Progenitor cell of endocrine pancreas (in vitro differentiated cells): ENCODE measurements at places on chromosomes 2 and 18.

DNA sequence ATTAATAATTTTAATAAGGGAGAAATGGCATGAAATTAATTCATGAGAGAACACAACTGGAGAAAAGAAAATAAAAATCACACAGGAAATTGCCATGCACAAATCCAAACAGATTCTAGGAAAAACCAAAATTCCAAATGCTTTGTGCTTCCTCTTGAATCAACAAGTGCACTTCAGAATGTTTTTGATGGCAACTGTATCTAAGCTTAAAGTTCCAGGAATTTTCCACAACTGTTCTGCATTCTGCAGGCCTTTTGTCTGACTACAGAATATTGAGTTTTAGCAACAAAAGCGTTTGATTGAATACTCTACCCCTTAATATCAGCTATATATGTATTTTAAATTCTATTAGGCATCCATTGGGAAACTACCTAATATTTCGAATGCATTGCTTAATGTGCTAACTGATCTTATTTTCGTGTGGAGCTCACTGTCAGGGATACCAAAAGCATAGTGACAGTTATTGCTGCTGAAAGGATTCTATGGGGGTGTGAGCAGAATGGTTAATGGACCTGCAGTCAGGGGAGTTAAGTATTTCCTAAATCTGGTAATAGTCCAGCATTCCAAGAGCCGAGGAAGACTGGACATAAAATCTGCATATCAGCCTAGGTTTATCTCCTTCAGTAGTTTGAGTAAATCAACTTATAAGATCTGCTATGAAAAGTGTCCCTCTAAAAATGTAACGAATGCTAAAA, 482.7 kb upstream of the POU3F3 start:
- peaks cover 29% of the 10 kb centered on the region for H3K27me3 ChIP-seq
- H3K27ac ChIP-seq, result no peak overlapping the region
- no peaks in the 10 kb centered on the region for H3K4me1 ChIP-seq
- no peaks in the 10 kb centered on the region for H3K36me3 ChIP-seq

- peaks cover 39% of the 10 kb centered on the region for H3K27me3 ChIP-seq
- no peaks in the 10 kb centered on the region for H3K36me3 ChIP-seq
- DNase-seq, result no peak
- no peak overlapping the region for H3K27ac ChIP-seq
- peak overlapping the region; percentile 33 for H3K4me3 ChIP-seq
- peaks cover 2% of the 10 kb centered on the region for H3K4me1 ChIP-seq
Observed at GRCh38 chr18:78293540-78293939, 686.1 kb upstream of the SALL3 start.

GRCh38 chr2:28896906-28897305, 2.4 kb downstream of the WDR43 start:
- no peak overlapping the region for H3K4me3 ChIP-seq
- peaks cover 29% of the 10 kb centered on the region for H3K4me1 ChIP-seq
- H3K27me3 ChIP-seq, result peaks cover 4% of the 10 kb centered on the region
- H3K27ac ChIP-seq, result no peak overlapping the region

GRCh38 chr18:79771446-79772107, 26.2 kb upstream of the KCNG2 start:
- no peak overlapping the region for H3K27ac ChIP-seq
- DNase-seq, result no peak
- no peak overlapping the region for H3K4me3 ChIP-seq
- no peaks in the 10 kb centered on the region for H3K4me1 ChIP-seq

DNA sequence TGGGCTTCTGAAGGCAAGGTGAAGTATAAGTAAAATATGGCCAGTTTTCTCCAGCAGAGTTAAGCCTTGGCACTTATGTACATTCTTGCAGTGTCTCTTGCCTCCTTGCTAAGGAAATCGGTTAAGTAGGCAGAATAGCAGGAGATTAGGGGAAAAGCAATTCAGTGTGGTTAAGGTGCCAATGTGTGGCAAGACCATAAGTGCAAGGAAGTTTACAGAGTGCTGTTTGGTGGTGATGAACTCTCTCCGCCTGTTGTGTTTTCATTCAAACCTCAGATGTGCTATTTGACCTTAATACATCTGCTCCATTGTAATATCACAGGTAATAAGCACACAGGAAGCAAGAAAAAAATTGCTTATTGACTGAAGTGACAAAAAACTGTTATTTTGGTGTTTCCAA, 156.1 kb downstream of the MGAT5 start:
- H3K27ac ChIP-seq, result peak overlapping the region; percentile 46
- no peak for DNase-seq
- H3K4me1 ChIP-seq, result peaks cover 50% of the 10 kb centered on the region
- H3K36me3 ChIP-seq, result peaks cover 4% of the 10 kb centered on the region
- no peak overlapping the region for H3K4me3 ChIP-seq

- no peaks in the 10 kb centered on the region for H3K36me3 ChIP-seq
- H3K27me3 ChIP-seq, result no peaks in the 10 kb centered on the region
- no peak for DNase-seq
- no peak overlapping the region for H3K27ac ChIP-seq
- H3K4me3 ChIP-seq, result no peak overlapping the region
- H3K4me1 ChIP-seq, result no peaks in the 10 kb centered on the region
Observed at GRCh38 chr2:57567245-57567644, 479.4 kb upstream of the VRK2 start.
